ENCODE measurements at places on chromosomes 4 and X.

DNA sequence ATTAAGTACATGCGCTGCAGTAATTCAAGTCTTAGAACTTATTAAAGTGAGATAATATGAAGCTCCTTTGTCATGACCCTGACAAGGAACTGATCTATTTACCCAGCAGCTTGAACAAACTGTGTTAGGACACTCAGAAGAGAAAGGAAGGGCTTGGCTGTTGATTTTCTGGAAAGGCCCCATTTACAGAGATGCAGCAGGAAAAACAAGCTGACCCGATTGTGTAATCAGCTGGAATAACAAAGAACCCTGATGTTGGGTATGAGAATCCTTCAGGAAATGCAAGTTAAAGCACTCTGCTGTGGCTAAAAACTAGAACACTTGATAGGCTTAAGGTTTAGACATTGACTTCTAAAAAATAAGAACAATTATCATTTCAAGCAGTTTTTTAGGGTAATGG is 64.8 kb downstream of the TBC1D9 start:
- no peak for DNase-seq

DNA sequence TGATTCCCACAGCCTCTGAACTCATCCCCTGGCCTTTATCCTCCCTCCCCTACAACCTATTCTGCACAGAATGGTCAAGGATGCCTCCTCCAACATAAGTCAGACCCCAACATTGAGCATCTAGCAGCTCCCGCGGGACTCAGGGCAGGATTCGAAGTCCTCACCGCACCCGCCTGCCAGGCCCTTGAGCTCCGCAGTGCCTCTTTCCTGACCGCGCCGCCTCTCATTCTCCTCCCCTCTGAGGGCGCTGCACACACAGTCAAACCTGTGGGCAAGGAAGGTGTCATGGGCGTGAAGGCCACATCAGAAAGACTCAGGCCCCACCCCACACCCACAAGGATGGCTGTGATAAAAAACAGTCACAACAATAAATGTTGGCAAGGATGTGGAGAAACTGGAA is 84.1 kb downstream of the CPZ start:
- DNase-seq = no peak

GRCh38 chr4:166895771-166896170 is 338.5 kb downstream of the SPOCK3 start:
- no peak for DNase-seq

- DNase-seq = no peak
Measured at GRCh38 chr4:102469806-102470205, 31.4 kb upstream of the NFKB1 start.

- DNase-seq = no peak
Measured at GRCh38 chrX:103498786-103499185, 20.5 kb downstream of the RAB40A start.

- DNase-seq = no peak
Measured at GRCh38 chr4:74097631-74098426, 1.2 kb downstream of the CXCL2 start.

DNA sequence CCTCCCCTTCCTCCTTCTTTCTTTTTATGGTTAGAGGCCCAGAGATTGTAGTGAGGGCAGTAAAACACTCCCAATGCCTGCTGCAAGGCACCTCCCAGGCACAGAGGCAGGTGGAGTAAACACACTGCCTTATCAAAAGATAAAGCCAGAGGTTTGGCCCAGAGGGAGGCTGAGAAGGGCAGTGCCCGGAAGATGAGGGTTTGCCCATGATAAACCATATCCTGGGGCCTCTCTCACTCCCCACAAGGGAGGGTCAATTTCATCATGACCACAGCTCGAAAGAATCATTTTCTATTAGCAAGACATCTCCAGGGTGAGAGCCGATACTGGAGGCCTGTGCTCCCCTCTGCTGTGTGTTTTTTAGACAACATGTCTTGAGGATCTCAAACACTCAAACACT is 98.5 kb upstream of the FAM9C start:
- DNase-seq = no peak

DNA sequence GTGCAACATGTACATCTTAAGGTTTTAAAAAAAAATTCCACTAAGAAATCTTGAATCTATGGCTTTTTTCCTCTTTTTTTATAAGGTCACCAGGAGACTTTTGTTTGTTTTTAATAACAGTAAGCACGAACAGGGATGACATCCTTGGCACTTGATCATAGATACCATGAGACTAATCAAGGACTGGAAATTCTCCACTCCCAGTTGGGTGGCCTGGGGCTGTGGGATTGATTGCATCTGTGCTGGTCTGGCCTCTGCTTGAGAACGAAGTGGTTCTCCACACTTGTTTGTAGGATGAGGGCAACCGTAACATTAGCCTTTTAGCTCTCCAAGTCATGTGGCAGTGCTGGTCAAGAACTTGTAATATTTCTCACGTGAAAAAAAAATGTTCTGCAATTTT is 35.4 kb downstream of the SNX25 start:
- no peak for DNase-seq
